ENCODE measurements at places on chromosomes 5 and 9.

DNA sequence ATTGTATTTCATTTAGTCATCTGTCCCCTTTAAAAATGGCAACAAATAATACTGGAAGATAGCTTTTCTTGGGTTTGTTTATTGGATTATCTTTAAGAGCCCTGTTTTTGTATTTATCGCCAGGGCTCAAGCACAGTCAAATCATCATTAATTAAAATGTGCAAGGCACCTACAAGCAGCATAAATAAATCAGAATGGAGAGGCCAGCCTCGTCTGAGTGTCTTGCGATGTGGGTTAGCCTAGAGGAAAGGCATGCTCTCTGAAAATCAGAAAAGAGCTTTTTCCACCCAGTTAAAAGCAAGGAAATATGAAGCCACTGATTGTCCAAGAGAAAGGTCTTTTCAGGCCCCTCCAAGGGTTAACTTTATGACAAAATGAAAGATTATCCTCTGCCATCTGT lies 31.8 kb downstream of the ZFAND5 start:
- no peak for DNase-seq

DNA sequence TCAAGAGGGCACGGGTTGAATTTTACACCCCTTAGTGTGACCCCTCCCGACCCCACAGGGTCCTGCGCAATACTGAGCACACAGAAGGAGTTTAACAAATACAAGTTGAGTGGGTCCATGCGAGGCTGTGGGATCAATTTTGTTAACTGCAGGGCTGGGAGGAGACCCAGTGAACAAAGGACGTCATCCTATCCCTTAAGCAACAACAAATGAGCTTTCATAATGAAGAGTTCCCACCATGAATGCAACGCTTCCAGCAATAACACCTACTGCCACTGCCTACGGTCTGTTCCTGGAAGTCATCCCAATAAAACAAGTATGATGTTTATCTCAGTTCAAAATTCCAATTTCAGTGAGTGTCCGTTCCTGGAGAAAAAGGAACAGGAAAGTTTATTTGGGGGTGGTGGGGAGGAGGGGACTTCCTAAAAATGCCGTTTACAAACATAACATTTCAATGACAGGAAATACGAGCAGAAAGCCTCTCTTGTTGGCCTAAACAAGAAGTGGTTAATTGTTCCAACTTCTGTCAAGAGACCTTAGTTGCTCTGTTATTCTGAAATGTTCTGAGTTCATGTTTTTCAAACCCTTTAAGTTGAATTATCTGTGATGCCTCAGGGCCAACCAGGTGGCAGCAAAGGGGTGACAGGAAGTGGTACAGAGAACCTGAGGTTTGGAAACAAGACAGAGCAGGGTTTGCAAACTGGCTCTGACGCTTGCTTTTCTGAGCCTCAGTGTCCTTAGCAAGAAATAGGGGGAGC lies 65.8 kb upstream of the PLPP6 start:
- DNase-seq: no peak

DNA sequence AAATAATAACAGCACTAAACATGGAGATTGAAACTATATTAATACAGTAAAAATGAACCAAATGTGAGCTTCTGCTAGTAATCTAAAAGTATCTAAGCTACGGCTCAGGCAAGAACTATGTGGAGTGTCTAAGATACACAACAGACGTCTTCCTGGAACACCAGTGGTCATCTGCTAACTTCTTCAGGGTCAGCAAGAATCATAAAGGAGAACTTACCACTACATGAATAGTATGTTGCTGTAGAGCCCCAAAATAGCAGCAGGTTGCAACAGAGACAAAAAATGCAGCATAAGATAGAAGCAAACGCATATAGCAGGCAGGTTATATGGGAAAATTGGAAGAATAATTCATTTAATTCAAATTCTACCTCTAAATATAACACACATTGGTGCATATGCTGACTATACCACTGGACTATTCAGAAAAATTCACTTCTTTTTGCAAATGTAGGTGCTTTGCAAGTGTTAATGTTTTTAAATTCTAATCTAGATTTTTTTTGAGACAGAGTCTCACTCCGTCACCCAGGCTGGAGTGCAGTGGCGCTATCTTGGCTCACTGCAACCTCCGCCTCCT lies 27.1 kb downstream of the DCTN4 start:
- no peak for DNase-seq

DNA sequence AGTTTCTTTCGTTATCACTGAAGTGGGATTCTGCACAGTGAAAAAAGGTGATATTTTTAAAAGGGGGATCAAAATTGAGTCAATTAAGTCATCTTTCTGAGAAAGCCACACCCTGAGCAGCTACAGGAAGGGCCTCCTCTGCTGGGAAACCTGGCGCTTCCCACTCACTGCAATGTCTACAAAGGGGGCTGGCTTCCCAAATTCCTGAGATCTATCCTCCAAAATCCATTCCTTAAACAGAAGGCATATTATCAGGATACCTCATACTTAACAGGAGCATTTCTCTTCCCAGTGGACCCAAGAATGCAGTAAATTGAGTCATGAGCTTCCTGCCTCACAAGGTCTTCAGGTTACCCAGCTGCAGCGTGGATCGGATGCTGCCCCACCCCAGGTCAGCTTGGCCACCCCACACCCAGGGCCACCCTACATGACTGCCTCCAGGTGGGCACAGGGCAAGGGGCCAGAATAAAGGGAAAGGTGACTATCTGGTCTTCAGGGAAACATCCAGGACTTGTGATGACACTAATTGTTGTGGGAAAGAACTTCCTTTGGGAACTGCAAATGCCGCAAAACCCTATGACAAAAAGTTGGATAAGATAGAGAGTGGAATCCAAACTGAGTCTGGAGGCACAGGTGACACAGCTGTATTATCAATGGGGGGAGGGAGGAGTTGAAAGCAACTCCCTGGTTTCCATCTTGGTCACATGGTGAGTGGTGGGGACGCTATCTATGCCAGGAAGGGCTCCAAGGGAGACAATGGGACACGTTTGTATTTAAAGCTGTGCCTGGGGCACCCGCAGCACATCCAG lies 42.3 kb downstream of the ROR2 start:
- DNase-seq: peak; percentile 42

DNA sequence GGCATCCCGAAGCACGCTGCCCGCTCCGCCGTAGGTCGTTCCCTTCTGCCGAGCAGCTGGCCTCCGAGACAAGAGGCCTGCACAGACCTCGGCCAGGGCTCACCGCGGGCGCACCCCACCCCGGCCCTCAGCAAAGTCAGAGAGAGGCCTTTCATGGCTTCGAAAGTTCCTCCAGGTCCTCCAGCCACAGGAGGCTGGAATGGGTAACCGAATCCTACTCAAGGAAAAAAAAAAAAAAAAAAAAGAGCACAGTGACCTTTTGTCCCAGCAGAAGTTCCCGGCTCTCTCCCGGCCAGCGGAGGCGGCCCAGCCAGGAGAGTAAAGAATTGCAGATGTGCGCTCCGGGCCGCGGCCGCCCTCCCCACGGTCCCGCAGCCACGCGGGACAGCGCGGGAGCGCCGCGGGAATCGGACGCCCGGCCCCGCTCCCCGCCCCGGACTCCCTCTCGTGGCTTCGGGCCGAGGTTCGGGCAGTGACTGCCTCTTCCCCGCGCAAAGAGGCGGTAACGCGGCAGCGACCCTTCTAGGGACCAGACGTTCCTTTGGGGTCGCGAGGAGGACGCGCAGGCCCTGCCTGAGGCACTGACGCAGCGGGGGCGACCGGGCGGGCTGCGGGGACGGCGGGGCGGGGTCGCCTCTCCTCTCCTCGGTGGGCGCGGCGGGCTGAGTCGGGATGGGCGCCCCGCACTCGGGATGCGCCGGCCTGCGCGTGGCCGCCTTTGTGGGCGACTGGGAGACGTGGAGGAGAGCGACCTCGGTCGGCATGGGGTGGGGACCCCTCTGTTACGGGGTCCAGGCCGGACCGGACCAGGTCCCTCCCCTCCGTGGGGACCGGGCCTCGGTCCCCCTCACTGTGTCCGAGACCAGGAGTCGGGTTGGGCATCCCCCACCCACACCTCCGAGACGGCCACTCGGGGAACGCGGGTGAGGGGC lies 754 bp downstream of the GFPT2 start:
- peak; percentile 36 for DNase-seq

All from cardiac fibroblast (primary cell).